ENCODE measurements at places on chromosomes 6 and 20. TPM values are rescaled to one million over a fixed set of nuclear protein-coding genes. Genes with fewer than 3 reads are reported as not detected.

Gene GPX5
- total RNA-seq: not detected

DNA sequence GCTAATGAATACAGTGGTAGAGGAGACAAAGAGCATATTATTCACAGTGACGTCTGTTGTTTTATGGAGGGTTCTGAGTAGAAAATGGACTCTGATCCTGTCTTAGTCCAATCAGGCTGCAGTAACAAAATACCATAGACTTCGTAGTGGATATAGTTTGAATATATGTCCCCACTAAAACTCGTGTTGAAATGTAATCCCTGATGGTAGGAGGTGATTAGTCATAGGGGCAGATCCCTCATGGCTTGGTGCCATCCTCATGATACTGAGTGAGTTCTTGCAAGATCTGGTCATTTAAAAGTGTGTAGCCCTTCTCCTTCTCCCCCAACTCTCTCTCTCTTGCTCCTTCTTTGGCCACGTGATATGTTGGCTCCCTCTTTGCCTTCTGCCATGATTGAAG is 82.5 kb downstream of the CD83 start:
- no peaks in the 10 kb centered on the region for H3K27me3 ChIP-seq
- H3K4me3 ChIP-seq: no peak overlapping the region
- H3K27ac ChIP-seq: no peak overlapping the region
- H3K4me1 ChIP-seq: no peaks in the 10 kb centered on the region

- no peak for DNase-seq
- H3K4me3 ChIP-seq: no peak overlapping the region
- H3K27me3 ChIP-seq: no peaks in the 10 kb centered on the region
- peaks cover 26% of the 10 kb centered on the region for H3K4me1 ChIP-seq
- H3K27ac ChIP-seq: no peak overlapping the region
- no peaks in the 10 kb centered on the region for H3K36me3 ChIP-seq
Measured at GRCh38 chr6:54112151-54112650, 958 bp downstream of the MLIP start.

Gene ARFGEF3
- 3.9 TPM for total RNA-seq

DNA sequence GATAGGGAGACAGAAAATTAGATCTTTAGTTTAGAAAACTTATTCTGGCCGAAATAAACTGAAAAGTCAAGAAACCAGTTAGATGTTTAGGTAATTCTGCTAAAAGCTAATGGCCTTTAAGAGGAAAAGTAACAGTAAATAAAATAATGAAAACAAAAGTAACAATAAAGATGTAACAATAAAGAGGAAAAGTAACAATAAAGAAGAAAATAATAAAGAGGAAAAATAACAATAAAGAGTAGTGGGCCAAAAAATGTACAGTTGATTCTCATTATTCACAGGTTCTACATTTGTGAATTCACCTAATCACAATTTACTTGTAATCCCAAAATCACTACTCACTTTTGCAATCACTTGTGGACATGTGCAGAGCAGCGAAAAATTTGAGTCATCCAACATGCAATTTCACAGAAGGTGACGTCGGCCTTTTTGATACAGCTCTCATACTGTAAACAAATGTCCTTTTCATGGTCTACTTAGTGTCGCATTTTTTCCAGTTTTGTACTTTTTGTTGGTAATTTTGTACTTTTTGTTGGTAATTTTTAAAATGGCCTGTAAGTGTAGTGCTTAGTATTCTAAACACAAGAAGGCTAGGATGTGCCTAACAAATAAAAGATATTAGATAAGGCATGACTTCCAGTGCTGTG is 24.0 kb downstream of the HBS1L start:
- no peaks in the 10 kb centered on the region for H3K4me1 ChIP-seq
- no peak for DNase-seq
- H3K36me3 ChIP-seq: peaks cover 6% of the 10 kb centered on the region

DNA sequence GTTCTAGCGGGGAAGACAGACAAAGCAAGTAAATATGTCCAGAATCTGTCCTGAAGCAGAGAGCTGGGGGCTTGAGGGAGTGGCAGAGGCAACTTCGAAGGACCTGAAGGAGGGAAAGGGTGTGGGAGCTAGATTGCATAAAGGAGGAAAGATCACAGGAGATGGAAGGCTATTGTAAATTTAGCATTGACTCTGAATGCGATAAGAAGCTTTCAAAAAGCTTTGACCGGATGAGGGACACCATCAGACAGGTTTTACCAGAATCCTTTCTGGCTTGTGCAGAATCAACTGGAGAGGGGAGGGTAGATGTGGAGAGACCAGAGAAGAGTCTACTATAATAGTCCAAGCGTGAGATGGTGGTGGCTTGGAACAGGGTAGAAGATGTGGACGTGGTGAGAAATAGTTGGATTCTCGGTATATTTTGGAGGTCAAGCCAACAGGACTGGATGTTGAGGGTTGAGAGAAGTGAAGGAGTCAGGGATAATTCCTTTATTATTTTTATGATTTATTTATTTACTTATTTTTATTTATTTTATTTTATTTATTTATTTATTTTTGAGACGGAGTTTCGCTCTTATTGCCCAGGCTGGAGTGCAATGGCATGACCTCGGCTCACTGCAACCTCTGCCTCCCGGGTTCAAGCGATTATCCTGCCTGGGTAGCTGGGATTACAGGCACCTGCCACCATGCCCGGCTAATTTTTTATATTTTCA is 19.9 kb upstream of the RIPOR3 start:
- H3K27me3 ChIP-seq: no peaks in the 10 kb centered on the region
- no peak overlapping the region for H3K27ac ChIP-seq
- no peaks in the 10 kb centered on the region for H3K36me3 ChIP-seq
- DNase-seq: no peak

DNA sequence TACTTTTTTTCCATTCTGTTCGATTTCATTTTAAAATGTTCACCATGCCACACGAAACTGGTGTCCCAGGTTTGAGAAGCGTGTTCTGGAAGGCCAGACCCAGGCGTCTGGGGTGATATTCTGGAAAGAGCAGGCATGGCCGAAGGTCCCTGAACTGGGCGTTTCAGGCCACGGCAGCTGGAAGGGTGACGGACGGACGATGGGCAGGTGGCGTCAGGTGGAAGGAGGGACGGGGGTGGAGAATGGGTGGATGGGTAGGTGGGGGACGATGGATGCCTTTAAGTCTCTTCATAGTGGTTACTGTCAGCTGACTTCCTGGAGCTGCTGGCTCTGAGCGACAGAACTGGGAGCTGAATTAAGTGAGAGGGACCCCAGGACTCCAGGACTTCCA is 44.6 kb downstream of the CDH4 start:
- no peak overlapping the region for H3K27ac ChIP-seq
- no peaks in the 10 kb centered on the region for H3K36me3 ChIP-seq
- H3K27me3 ChIP-seq: no peaks in the 10 kb centered on the region

Gene BACH2
- 6.1 TPM for total RNA-seq

DNA sequence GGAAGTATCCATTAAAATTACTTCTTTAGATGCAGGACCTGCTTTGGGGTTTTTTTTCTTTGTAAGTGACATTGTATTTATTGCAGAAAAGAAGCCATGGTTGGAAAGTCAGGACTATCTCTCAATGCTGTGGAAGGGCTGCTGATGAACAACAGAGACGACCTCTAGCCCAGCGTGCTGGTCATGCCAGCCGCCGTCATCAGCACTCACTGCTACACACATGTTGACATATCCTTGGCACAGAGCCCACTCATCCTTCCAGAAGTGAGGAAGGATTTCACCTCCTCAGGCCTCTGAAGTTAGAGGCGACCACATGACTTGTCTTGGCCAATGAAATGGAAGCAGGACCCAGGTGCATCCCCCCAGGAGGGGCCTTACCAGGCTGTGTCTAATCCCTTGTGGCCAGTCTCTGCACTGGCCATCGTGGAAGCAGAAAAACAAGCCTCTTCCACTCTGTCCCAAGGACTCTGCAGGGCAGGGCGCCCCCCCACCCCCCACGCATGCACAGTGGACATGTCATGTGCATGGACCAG is 343.5 kb downstream of the TAF4 start:
- no peaks in the 10 kb centered on the region for H3K4me1 ChIP-seq
- no peaks in the 10 kb centered on the region for H3K27me3 ChIP-seq
- H3K36me3 ChIP-seq: no peaks in the 10 kb centered on the region

DNA sequence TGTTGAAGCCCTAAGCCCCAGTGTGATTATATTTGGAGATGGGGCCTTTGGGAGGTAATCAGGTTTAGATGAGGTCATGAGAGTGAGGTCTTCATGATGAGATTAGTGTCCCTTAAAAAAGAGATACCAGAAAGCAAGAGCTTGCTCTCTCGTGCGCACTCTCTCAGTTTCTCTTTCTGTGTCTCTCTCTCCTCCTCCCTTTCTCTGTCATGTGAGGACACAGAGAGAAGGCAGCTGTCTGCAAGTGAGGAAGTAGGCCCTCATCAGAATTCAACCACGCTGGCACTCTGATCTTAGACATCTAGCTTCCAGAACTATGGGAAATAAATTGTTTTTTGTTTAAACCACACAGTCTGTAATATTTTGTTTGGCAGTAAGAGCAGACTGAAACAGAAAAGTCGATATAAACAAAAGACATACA is 180.5 kb downstream of the IBTK start:
- H3K36me3 ChIP-seq: no peaks in the 10 kb centered on the region
- no peaks in the 10 kb centered on the region for H3K27me3 ChIP-seq
- DNase-seq: no peak
- H3K27ac ChIP-seq: no peak overlapping the region
- no peaks in the 10 kb centered on the region for H3K4me1 ChIP-seq

Gene STXBP5
- 39.1 TPM for total RNA-seq

Gene DEFB113
- not detected for total RNA-seq

- no peak overlapping the region for H3K27ac ChIP-seq
- DNase-seq: no peak
- no peak overlapping the region for H3K4me3 ChIP-seq
- H3K27me3 ChIP-seq: no peaks in the 10 kb centered on the region
- peaks cover 8% of the 10 kb centered on the region for H3K36me3 ChIP-seq
Measured at GRCh38 chr20:45392733-45393132, 14.6 kb upstream of the TP53TG5 start.

DNA sequence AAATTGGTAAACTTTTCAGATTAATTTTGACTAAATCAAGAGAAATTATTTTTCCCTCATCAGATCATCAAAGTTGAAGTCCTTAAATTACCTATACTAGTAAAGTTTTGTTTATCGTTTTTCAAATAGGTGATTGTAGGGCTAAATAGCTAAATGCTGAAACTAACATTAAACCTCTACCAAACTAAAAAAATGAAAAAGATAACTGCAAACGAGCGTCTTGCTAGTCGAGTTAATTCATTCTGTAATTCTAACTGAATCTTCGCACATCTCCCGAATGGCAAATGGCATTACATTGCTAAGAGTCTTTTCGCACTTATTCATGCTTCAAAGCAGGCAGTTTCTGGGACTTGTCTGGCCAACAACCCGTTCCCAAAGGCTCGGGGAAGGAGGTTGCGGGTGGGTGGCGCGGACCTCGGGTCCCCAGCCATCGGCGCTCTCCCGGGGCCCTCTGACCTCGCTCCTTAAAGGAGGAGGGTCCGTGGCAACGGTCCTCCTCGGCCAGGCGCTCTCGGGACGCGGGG is 43.8 kb downstream of the POPDC3 start:
- H3K4me3 ChIP-seq: peak overlapping the region; percentile 81
- H3K27me3 ChIP-seq: no peaks in the 10 kb centered on the region
- peak overlapping the region; percentile 82 for H3K27ac ChIP-seq
- no peak for DNase-seq

DNA sequence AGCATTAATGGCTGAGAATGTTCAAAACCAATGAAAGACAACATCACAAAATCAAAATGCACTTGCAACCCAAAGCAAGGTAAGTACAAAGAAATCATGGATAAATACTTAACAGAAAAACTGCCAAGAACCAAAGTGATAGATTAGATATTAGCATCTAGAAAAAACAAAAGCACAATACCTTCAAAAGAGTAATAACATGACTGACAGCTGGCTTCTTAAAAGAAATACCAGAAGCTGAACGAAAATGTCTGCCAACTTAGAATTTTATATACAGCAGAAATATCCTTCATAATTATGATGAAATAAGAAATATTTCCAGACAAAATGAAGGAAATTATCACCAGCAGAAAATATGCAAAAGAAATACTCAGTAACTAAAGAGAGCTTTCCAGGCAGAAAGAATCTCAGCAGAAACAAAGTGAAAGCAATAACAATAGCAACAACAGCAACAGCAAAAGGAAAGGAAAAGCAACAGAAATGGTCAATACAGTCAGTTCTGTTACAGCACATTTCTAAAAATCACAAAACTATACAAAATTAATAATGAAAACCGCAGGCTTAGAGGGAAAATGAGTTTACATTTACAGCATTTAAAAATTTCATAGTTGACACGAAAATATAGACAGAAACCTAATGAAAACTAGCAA is 121.5 kb upstream of the MAN1A1 start:
- no peak overlapping the region for H3K27ac ChIP-seq
- H3K36me3 ChIP-seq: no peaks in the 10 kb centered on the region
- DNase-seq: no peak
- no peaks in the 10 kb centered on the region for H3K27me3 ChIP-seq
- no peak overlapping the region for H3K4me3 ChIP-seq
- no peaks in the 10 kb centered on the region for H3K4me1 ChIP-seq

Gene DEFB132
- not detected for total RNA-seq

Gene MYLK4
- total RNA-seq: 0.44 TPM

DNA sequence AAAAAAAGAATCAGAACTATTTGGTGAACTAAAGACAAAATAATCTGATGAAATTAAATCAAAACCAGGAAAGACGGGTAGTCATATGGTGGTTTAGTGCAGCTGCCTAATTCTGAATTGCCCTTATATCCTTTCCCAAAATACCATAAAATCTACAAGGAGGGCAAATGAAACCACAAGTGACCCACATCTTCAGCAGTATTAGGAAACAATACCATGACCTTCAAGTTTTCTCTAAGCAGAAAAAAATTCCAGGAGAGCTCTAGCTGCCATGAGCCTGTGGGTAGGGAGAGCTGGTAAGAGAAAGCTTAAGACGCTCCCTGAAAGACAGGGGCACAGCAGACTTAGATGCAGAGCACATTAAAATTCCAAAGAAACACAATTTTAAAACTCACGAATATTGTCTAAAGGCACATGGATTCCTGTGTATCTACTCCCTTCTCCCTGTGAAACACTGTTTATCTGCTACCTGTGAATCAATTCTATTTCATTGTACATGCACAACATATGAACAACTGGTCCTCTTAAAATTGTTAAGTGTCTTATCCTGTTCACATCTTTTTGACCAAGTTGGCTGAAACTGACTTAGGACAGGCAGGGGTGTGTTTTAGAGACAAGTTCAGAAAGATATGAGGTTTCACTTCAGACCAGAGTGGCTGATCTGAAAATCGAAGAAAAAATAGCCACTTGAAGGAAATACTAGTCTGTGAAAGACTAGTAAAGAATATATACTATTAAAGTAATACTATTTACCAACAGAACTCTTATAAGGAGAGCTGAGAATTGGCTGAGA is 153.6 kb upstream of the SHLD1 start:
- no peak for DNase-seq
- no peak overlapping the region for H3K27ac ChIP-seq
- H3K36me3 ChIP-seq: peaks cover 90% of the 10 kb centered on the region
- H3K4me1 ChIP-seq: no peaks in the 10 kb centered on the region
- no peaks in the 10 kb centered on the region for H3K27me3 ChIP-seq

DNA sequence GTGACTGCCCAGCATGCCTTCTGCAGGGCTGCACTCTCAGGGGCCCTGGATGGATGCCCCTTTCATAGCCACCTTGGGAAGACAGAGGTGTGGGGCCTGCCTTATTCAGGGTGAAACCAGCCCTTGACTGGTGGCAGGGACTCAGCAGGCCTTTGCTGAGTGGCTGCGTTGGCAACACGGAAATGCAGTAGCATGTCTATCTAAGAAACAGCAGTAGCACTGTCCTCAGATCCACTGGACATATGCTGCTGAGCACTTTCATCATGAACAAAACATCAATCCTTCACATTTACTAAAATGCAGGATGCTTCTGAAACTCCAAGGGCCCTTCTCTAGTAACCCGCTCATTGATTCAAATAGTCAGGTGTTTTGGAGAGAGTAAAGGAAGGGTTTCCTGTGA is 4.9 kb upstream of the TBXT start:
- no peak overlapping the region for H3K27ac ChIP-seq
- peaks cover 14% of the 10 kb centered on the region for H3K4me1 ChIP-seq
- no peak overlapping the region for H3K4me3 ChIP-seq

Gene SIM1
- not detected for total RNA-seq

All from tibial nerve (tissue), 4 donors.